ENCODE measurements at places on chromosomes 1 and 21.
A peak's percentile ranks its signal among the peaks of the same experiment; 100 is the strongest.

DNA sequence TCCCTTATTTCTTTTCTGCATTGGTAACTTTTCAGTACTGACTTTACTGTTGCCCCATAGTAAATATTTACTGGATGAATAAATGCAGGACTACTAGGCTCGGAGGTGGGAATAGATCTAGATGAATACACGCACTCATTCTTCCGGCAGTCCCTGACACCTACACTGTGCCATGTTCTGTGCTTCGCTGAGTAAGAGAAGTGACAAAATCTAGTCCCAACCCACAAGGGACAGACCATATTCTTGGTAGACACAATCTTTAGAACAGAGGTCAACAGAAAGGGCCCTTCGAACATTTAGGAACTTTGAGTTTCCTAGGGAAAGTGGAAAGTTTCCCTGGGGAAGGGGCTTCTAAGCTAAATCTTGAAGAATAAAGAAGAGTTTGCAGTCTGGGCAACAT is 3.3 kb upstream of the CD52 start:
- DNase-seq = no peak

DNA sequence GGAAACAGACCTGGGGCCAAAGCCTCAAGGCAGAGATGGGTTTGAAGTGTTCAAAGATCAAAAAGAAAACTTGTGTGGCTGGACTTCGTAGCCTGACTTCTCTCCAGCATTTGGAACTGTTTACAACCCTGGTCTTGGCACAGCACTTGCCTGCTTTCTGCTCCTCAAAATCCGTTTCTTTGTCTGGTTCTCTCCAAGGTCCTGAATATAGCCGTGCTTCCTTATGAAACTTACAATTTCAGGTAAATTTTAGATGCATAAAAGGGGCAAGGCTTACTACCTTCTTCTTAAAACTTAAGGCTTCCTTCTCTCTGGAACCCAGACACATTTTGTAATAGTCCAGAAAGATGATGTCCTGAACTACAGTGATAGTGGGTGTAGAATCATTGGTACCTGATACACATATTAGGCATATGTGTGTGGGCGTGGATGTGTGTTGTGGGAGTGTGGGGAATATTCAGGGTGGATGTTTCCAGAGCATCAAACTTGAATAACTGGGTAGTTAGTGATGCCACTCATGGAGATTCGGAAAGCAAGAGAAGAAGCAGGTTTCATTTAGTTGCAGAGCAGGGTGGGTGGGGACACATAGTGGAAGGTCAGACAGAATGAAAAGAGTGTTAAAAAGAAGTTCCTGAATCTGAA is 26.4 kb upstream of the FAM78B start:
- DNase-seq = no peak

DNA sequence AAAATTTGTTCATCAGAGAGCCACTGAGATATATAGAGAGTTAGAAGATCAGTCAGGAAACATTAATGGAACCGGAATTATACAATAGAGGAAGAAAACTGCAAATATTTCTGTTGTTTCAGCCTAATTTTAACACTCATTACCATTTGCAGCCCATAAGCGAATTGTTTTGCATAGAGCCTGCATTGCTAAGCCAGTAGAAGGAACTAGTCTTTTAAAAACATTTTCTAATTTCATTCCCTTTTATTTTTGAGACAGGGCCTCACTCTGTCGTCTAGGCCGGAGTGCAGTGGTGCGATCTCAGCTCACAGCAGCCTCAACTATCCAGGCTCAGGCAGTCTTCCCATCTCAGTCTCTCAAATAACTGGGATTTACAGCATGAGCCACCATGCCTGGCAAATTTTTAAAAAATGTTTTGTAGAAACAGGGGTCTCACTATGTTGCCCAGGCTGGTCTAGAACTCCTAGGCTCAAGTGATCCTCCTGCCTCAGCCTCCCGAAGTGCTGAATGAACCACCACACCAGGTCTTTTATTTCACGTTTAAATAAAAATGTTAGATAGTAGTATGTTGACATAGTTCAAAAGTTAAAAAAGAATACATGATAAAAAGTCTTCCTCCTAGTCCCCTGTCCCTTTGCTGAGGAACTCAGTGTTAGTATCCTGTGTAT is 25.3 kb downstream of the MPZL1 start:
- no peak for DNase-seq

- peak; percentile 88 for DNase-seq
Measured at GRCh38 chr1:200367841-200368534, 41.8 kb downstream of the ZNF281 start.

- no peak for DNase-seq
Measured at GRCh38 chr1:95252422-95252821, 18.4 kb downstream of the RWDD3 start.

DNA sequence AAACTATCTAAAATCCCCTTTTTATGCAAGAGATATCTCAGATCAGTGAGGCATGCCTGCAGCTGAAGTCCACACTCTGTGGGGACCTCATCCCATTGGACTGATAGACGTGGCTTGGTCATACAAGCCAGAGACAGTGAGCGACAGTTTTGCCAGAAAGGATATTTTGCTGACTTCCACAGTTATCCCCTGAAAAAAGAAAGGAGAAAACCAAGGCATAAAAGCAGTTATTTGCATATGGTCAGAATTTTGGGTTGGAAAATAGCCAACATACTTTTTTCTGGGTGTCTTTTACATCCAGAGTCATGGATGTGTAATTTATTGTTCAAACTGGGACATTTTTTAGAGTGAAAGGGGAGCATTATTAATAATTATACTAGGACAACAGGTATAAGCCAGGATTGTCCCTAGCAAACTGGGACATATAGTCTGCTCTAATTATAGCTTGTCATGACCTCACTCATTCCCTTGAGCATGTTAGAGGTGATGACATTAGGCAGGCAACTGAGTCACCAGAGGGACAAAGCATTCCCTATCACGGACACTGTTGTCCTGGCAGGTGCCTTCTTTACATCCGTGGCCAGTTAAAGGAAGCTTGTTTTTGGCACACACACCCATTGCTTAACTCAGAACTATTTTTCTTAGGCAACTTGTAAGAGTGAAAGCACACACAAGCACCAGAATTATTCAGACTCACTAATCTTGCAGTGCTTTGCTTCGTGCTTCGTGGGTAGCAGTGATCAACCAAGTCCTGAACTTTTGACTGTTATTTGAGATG is 65.5 kb downstream of the PRRX1 start:
- peak; percentile 78 for DNase-seq

GRCh38 chr1:66035616-66036245 is 243.0 kb downstream of the PDE4B start:
- DNase-seq = no peak

- DNase-seq = no peak
Measured at GRCh38 chr1:189779034-189779433, 698.6 kb downstream of the BRINP3 start.

GRCh38 chr1:9838946-9839345 is 15.2 kb upstream of the CLSTN1 start:
- no peak for DNase-seq

GRCh38 chr1:236403905-236404696 is 10.0 kb downstream of the EDARADD start:
- DNase-seq = no peak

- DNase-seq = peak; percentile 15
Measured at GRCh38 chr1:219639876-219640577, 27.1 kb upstream of the ZC3H11B start.

GRCh38 chr1:165915932-165916348 is 88.5 kb downstream of the UCK2 start:
- DNase-seq = no peak

- DNase-seq = peak; percentile 67
Measured at GRCh38 chr1:49060766-49061165, 284.1 kb upstream of the BEND5 start.

GRCh38 chr1:92707292-92707691 is 77.6 kb downstream of the EVI5 start:
- no peak for DNase-seq

GRCh38 chr1:104706631-104707147 is 957.0 kb downstream of the AMY1C start:
- DNase-seq = no peak

GRCh38 chr1:14724678-14725077 is 126.2 kb downstream of the KAZN start:
- DNase-seq = no peak

GRCh38 chr1:85333186-85333585 is 56.8 kb upstream of the BCL10 start:
- no peak for DNase-seq
